ENCODE measurements at places on chromosomes 13 and 19. TPM values are rescaled to one million over a fixed set of nuclear protein-coding genes. Genes with fewer than 3 reads are reported as not detected.

ZNF432 gene
- 6.8 TPM for polyA plus RNA-seq

MIDN gene
- polyA plus RNA-seq: 38.7 TPM

KIR2DL4 gene
- not detected for polyA plus RNA-seq

IFNL1 gene
- not detected for polyA plus RNA-seq

SPATA13 gene
- 3.8 TPM for polyA plus RNA-seq

PSG7 gene
- not detected for polyA plus RNA-seq

KLHL1 gene
- not detected for polyA plus RNA-seq

ZNF850 gene
- 0.55 TPM for polyA plus RNA-seq

PODNL1 gene
- 3.9 TPM for polyA plus RNA-seq

EXOC3L2 gene
- 1.5 TPM for polyA plus RNA-seq

COMP gene
- polyA plus RNA-seq: 4.0 TPM

UBE2L5 gene
- polyA plus RNA-seq: 0.06 TPM

SERP2 gene
- 1.8 TPM for polyA plus RNA-seq

APOE gene
- polyA plus RNA-seq: 17.9 TPM

RFX1 gene
- polyA plus RNA-seq: 3.8 TPM

Measured in esophagus (tissue), 2 donors.